RWPE2 (cell line): ENCODE measurements at places on chromosomes 5 and 9.

GRCh38 chr9:134589748-134590147, 51.9 kb upstream of the COL5A1 start:
- H3K36me3 ChIP-seq = no peaks in the 10 kb centered on the region
- no peak overlapping the region for H3K4me3 ChIP-seq
- H3K4me1 ChIP-seq = peaks cover 5% of the 10 kb centered on the region

DNA sequence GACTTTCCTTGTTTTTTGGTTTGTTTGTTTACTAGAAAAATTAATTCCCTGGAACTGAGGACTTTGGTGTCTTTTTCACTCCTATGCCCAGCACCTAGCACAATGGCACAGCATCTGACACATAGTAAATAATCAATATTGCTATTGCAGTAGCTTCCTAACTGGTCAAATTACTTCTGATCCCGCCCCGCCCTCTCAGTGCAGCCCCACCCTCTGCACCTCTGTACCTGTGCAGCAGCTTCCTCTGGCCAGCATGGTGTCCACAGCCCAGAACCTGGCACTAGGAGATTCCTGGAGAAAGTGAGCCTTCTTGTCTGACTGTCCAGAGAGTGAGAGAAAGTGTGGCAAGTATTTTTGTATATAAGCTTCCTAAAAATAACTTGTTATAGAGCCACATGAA, 343.2 kb downstream of the ZNF608 start:
- H3K4me1 ChIP-seq = no peaks in the 10 kb centered on the region
- no peak for DNase-seq
- no peaks in the 10 kb centered on the region for H3K27me3 ChIP-seq
- H3K4me3 ChIP-seq = no peak overlapping the region

DNA sequence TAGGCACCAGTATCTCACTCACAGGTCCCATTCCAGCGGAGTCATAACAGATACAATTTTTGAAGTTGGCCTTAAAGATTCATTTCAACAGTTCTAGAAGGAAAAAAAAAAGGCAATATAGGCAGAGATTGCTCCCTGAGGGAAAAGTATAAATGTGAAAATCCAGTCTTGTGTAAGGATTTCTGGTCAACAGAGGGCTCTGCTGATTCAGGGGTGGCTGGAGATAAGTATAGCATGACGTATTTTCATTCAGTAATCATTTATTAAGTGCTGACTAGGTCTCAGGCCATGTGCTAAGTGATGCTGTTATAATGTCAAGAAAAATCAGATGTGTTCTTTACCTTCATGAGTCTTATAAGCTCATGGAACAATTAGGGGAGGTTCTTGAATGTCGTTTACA, 377.3 kb upstream of the MEF2C start:
- no peak overlapping the region for H3K4me3 ChIP-seq
- DNase-seq = no peak
- no peaks in the 10 kb centered on the region for H3K36me3 ChIP-seq
- no peaks in the 10 kb centered on the region for H3K27me3 ChIP-seq
- H3K4me1 ChIP-seq = peaks cover 7% of the 10 kb centered on the region
- no peak overlapping the region for H3K27ac ChIP-seq

- H3K27me3 ChIP-seq = peaks cover 4% of the 10 kb centered on the region
- no peaks in the 10 kb centered on the region for H3K36me3 ChIP-seq
- no peak for DNase-seq
- H3K27ac ChIP-seq = no peak overlapping the region
These were observed 147.5 kb downstream of the CAVIN4 start for GRCh38 chr9:100725371-100725770.

DNA sequence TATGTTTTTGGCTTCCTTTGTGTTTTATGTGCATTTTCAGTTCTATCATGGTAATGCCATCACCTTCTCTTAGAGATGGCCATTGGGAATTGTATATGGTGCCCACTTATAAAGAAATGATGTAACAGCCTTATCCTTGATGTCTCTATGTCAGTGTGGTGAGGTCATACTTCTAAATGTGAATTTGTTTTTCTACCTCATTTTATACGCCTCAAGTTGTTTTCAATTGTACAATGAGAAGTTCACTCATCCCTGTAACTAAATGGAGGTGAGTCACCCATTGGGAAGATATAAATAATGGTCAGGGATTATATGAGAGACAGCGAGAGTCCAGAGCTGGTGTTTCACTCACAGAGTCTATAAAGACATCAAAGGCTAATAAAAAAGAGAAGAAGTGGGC, 402.4 kb downstream of the AGTPBP1 start:
- H3K4me1 ChIP-seq = no peaks in the 10 kb centered on the region
- no peak for DNase-seq
- peaks cover 26% of the 10 kb centered on the region for H3K27me3 ChIP-seq
- H3K4me3 ChIP-seq = no peak overlapping the region
- H3K27ac ChIP-seq = no peak overlapping the region

GRCh38 chr5:137072361-137073115, 426.6 kb downstream of the SPOCK1 start:
- peaks cover 6% of the 10 kb centered on the region for H3K4me1 ChIP-seq
- no peak overlapping the region for H3K27ac ChIP-seq
- no peaks in the 10 kb centered on the region for H3K27me3 ChIP-seq
- H3K4me3 ChIP-seq = no peak overlapping the region

DNA sequence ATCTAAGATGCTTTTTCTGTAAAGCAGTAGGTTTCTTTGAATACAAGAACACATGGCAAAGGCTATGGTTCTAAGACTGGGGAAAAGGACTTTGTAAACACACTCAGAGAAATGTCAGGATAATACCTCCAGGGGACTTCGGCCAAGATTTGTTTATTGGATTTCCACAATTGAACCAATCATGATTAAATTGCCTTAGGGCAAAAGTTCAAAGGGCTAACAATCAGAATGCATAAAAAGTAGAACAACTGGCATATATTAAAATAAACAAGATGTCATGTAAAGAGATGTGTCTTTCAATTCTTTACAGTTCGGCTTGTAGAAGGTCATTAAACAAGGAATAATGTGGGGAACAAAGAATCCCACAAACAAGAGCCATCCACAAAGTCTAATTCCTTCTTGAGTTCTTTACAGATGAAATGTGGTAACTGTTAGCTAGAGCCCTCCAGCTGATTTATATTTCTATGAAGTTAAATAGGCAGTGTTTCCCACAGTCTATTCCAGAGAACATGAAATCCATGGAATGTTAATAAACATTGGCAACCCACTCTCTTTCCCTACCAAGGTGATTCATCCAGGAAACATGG, 565.5 kb downstream of the ZNF608 start:
- H3K27me3 ChIP-seq = peaks cover 5% of the 10 kb centered on the region
- H3K4me3 ChIP-seq = no peak overlapping the region
- DNase-seq = no peak
- no peaks in the 10 kb centered on the region for H3K36me3 ChIP-seq
- no peak overlapping the region for H3K27ac ChIP-seq
- H3K4me1 ChIP-seq = no peaks in the 10 kb centered on the region

DNA sequence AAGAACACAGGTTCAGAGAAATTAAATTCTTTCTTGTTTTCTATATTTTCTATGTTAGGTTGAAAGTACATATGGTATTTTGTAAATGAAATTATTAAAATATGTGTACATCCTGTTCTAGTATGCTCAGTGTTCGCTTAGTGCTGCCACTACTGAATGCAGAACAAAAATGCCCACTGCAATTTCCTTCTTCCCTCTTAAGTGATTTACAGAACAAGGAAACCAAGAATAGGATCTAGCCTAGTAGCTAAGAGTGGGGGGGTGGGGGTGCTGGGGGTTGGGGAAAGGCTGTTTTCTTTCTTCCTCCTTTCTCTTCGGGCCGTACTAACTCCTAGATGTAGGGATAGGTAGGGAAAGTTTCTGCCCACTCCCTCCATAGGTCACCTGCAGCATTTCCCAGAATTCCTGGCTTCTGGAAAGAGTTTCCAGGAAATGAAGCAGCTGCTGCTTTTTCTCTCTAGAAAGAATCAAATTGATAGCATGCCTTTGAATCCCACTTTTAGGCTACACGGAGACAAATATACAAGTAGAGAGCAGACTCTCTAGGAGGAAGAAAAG, 15.7 kb downstream of the SPATA9 start:
- DNase-seq = no peak
- peaks cover 8% of the 10 kb centered on the region for H3K4me1 ChIP-seq

DNA sequence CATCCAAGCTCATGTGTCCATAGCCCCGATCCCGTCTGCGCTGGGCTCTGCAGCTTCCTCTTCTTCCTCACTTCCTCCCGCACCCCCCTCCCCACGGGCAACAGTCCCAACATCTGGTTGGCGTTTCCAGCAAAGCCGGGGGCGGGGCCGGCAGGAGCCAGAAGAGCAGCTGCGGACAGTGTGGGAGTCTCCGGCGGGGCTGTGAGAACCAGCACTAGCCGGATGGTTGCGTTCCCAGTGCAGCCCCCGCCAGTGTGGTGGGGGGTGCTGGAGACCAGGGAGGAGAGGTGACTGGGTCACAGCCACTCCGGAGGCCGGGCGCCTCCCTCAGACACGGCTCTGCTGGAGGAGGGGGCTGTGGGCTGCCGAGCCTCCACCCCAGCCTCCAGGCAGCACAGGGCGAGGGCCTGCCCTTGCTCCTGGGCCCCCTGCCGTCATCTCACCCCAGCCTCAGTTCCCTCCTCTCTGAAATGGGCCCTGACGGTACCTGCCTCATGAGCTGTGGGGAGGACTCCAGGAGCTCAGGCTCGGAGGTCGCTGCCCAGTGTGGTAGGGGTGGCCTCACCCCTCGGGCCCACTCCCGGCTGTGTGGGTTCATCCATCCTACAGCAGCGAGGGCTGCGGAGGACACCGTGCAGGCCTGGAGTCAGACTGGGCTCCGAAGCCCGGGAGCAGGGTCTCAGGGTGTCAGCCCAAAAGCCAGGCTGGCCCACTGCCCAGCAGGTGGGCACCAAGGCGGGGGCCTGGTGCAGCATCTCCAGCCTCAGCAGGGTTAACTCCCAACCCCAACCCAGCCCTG, 41.5 kb upstream of the NOTCH1 start:
- no peaks in the 10 kb centered on the region for H3K4me1 ChIP-seq
- H3K27ac ChIP-seq = no peak overlapping the region
- H3K27me3 ChIP-seq = no peaks in the 10 kb centered on the region
- H3K4me3 ChIP-seq = no peak overlapping the region
- DNase-seq = no peak
- no peaks in the 10 kb centered on the region for H3K36me3 ChIP-seq

- no peak for DNase-seq
- H3K27ac ChIP-seq = peak overlapping the region; percentile 98
- H3K4me3 ChIP-seq = no peak overlapping the region
- H3K36me3 ChIP-seq = no peaks in the 10 kb centered on the region
These were observed 480.0 kb upstream of the PAPPA start for GRCh38 chr9:115673599-115673998.

DNA sequence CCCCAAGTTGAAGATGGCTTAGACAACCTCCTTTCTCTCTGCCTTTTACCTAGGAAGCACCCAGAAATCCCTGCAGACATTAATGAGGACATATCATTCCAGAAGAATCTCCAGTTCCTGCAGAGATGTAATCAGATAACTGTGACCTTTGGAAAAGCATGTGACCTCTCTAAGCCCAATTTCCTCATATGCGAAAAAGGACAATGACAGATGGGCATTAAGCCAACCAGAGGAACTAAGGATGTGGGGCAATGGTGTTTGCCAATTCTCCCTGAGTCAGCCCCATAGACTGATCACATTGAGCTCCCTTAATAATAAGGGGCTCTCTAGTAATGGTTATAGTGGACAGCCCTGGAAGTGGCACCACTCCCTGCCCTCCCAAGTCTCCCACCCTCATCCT, 10.1 kb upstream of the FOXI1 start:
- H3K4me3 ChIP-seq = no peak overlapping the region
- no peaks in the 10 kb centered on the region for H3K4me1 ChIP-seq
- DNase-seq = no peak
- H3K27ac ChIP-seq = no peak overlapping the region
- H3K36me3 ChIP-seq = no peaks in the 10 kb centered on the region
- H3K27me3 ChIP-seq = no peaks in the 10 kb centered on the region

- H3K4me1 ChIP-seq = peaks cover 30% of the 10 kb centered on the region
- no peak overlapping the region for H3K4me3 ChIP-seq
- no peaks in the 10 kb centered on the region for H3K27me3 ChIP-seq
- H3K27ac ChIP-seq = no peak overlapping the region
- no peaks in the 10 kb centered on the region for H3K36me3 ChIP-seq
- no peak for DNase-seq
These were observed 68.1 kb downstream of the NIPBL start for GRCh38 chr5:36944607-36945225.

DNA sequence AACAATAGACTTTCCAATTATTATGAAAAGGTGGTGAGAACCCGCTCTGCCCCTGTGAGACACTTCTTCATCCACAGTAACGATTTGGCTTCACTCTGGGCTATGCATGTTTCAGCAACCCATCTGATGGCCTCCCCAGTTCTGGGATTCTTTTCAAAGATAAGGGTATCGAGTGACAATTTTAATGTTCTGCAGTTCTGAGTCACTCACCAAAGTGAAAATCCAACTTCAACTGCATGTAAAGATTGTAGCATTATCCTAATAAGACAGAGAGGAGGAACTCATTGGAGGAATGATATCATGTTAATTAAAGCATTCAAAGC, 1078.3 kb upstream of the SEMA6A start:
- no peak overlapping the region for H3K4me3 ChIP-seq
- no peaks in the 10 kb centered on the region for H3K36me3 ChIP-seq
- no peaks in the 10 kb centered on the region for H3K27me3 ChIP-seq
- no peak for DNase-seq

DNA sequence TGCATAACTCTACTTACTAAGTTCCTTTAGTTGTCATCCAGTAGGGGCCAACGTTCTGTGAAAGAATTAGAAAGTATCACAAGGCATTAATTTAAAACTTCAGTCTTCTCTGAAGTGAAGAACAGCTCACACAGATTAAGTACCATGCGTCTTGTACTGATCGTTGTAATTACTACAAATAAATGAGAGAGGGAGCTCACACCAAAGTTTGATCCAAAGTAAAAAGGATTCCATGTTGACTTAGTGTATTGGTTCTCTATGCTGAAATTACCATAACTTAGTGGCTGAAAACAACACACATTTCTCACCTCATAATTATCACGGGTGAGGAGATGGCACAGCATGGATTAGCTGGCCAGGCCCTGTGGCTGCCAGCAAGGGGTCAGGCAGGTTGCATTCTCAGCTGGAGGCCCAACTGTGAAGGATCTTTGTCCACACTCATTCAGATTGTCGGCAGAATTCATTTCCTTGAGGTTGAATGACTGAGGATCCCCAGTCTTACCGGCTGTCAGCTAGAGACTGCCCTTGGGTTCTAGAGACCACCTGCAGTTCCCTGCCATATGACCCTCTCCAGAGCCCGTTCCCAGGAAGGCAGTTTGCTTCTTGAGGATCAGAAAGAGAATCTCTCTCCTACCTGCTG, 169.1 kb downstream of the YTHDC2 start:
- H3K4me1 ChIP-seq = no peaks in the 10 kb centered on the region
- no peak overlapping the region for H3K27ac ChIP-seq
- no peaks in the 10 kb centered on the region for H3K36me3 ChIP-seq
- DNase-seq = no peak

GRCh38 chr9:79570448-79571308, 1.1 kb upstream of the TLE4 start:
- H3K4me3 ChIP-seq = peak overlapping the region; percentile 61
- peaks cover 3% of the 10 kb centered on the region for H3K4me1 ChIP-seq
- H3K36me3 ChIP-seq = no peaks in the 10 kb centered on the region
- H3K27ac ChIP-seq = peak overlapping the region; percentile 56
- DNase-seq = peak; percentile 51

- DNase-seq = no peak
- H3K27me3 ChIP-seq = no peaks in the 10 kb centered on the region
- no peak overlapping the region for H3K4me3 ChIP-seq
- peaks cover 8% of the 10 kb centered on the region for H3K4me1 ChIP-seq
- H3K36me3 ChIP-seq = no peaks in the 10 kb centered on the region
- no peak overlapping the region for H3K27ac ChIP-seq
These were observed 108.1 kb downstream of the UNC13B start for GRCh38 chr9:35269919-35270318.
